ENCODE measurements at places on chromosomes 5 and 9.

DNA sequence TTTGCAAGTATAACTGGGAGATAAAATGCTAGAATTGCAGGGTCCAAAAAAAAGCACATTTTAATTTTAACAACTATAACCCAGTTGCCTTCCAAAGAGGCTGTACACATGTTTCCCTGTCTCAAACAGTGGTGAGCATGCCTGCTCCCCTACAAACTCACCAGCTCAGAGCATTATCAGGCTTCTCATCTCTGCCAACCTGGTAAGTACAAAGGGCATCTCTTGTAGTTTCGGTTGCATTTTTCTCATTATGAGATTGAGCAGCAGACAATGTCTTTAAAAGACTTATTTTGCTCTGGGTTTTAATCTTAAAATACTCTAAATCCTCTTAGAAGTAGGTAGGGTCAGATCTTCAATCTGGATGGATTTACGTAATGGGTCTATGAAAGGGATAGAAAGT is 107.1 kb upstream of the MSX2 start:
- DNase-seq, result no peak

DNA sequence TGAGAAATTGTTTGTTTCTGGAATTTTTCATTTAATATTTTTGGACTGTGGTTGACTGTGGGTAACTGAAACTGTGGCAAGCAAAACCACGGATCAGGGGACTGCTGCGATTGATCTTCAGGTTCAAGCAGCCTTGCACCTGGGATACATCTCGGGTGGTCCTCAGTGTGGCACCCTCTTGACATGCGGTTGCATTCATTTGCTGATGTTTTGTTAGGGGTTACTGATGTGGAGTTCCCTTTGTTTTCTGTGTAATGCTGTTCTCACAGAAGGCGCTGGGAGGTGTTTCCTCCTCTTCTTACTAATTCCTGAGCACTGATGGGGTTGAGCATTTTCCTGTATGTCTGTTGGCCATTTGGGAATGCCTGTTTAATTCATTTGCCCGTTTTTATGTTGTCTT is 60.4 kb downstream of the EHMT1 start:
- no peak for DNase-seq

- no peak for DNase-seq
These were observed 201.9 kb upstream of the ANKH start for GRCh38 chr5:15073453-15073852.

- no peak for DNase-seq
These were observed 107.4 kb upstream of the IFNE start for GRCh38 chr9:21589344-21590056.

DNA sequence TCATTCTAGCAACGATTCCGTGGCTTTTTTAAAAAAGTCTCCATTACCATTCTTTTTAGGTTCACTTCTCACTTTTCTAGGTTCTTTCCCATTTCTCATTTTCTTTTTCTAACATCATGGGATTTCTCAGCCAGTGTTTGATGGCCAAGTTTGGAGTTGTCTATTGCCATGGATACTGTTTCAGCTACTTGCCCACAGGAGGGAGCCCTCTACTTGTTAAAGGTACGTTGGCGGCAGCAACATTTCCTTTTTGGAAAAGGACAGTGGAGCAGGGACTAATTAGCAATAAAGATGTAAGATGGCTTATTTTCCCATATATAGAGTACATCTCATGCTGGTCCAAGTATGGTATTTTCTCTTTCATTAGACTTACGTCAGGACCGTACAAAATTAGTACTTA is 2257.5 kb upstream of the C9orf72 start:
- DNase-seq, result no peak

DNA sequence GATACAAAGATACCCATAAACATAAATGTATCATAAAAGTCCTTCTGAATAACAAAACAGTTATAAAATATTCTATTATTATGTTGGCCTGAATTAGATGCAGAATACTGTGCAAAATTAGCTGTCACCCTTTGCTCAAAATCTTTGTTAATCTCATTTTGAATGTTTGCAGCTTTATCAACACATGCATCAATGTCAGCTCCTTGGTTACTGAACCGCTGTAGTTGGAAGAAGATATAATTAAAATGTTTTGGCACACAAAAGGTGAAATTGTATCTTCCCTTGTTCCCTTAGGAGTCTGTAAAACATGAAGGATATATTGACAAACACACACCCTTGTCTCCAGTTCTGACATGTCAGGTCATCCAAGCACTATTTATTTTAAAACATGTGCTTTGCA is 146.3 kb upstream of the POU5F2 start:
- no peak for DNase-seq

DNA sequence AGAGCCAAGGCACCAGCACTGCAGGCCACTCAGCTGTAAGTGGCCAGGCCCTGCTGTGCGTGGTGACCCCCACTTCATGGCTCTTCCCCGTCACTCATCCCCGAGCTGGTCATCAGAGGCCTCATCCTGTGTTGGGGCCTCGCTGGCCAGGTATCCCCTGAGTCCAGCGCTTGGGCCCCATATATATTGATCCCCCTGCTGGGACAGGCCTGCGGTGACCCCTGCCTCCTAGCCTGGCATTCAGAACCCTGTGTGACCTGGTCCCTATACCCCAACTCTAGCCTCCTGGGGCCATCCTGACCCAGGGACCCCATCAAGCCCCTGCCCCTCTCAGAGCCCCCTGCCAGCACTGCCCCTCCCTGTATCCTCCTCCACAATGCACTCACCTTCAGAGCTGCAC is 12.7 kb downstream of the GBGT1 start:
- DNase-seq, result no peak

DNA sequence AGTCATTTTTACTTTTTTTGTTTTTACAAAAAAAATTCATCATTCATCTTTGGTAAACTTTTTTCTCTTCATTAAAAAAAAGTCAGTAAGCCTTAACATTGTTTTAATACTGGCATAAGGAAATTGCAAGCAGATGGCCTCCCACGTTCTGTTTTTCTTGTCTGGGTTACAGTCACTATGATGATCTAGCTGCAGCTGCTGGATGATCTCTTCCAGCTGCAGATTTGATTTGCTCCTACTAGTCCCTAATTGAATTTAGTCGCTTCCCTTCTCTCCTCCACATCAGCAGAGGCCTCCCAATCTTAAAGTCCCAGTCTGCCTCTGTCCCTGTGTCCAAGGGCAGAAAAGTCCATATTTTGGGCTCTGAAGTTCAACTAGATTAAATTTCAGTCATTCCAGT is 106.8 kb upstream of the PTGER4 start:
- DNase-seq, result no peak

DNA sequence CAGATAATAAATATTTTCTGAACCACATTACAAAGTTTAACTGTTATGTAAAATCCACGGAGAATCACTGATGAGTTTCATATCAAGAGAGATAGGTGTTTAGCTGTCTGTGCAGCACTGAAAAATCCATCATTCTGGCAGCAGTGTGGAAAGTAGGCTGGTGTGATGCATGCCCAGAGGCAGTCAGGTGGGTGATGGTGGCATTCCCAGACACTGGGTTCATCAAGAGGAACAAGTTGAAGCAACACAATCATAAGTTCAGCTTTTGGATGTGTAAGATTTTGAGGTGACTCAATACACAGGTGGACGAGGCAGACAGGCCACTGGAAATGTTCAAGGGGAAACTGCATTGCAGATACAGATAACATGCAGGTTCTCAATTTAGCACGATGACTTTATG is 11.9 kb downstream of the DNAH5 start:
- DNase-seq, result no peak

DNA sequence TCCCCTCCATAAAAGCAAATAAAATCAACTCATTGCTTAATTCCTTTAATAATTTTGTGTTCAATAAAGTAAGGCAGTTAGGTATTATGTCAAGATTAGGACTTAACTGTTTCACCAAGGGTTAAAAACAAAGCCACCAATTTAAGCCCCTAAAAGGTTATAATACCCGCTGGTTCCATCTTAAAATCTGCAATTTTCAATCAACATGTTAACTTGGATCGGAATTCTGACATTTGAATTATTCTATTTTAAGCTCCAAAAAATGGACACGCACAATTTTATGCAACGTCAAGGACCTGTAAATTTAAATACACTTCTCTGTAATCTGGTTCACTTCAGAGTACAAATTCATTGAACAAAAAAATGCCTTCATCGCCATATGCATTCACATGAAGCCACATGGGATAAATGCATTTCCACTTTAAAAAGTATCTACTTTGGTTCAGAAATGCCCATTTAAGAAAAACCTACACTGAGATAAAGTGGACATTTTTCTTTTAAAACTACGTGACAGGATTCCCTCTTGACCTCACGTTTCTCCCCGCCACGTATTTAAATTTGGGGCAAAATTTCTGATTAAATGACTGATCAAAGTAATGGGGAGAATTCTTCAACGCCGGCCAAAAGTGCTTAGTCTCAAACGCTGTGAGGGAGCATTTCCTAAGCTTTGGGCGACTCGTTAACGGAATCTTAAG is 721 bp downstream of the GIN1 start:
- no peak for DNase-seq

GRCh38 chr5:153485641-153486040 is 4.8 kb upstream of the GRIA1 start:
- DNase-seq, result no peak

Data from NK-92 treated with Interleukin-12 subunit alpha and Interleukin-12 subunit beta, amount 100 ng/mL, for 24 hours (cell line).